ENCODE measurements at places on chromosomes 7 and 10.
A peak's percentile ranks its signal among the peaks of the same experiment; 100 is the strongest.

DNA sequence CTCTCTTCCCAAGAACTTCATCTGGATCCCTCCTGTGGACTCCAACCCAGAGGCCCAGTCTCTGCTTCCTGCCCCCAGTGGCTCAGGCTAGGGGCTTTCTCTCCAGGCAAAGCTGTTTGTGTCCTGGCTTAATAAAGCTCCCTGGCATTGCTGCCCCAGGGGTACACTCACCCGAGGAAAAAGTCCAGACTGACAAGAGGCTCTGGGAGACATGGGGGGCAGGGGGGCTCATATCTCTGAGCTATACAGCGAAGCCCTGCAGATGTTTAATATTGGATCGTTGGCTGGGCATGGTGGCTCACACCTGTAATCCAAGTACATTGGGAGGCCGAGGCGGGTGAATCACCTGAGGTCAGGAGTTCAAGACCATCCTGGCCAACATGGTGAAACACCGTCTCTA is 10.7 kb upstream of the COMTD1 start:
- DNase-seq, result no peak

DNA sequence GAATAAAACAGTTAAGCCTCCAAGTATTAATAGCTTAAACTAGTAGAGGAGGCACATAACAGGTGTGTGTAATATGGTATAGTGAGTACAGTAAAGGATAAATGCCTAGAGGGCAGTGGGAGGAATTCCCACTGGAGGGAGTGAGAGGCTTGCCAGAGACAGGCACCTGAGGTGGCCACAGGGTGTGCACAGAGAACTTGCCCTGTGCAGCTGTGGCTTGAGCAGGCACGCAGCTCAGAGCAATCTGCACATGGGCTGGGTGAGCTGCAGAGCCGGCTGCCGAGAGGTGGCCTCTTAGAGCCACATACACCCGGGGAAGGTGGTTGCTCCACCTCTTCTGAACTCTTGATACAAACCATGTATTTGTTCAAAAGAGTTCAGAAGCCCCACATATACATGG is 237.1 kb downstream of the COBL start:
- DNase-seq, result no peak

DNA sequence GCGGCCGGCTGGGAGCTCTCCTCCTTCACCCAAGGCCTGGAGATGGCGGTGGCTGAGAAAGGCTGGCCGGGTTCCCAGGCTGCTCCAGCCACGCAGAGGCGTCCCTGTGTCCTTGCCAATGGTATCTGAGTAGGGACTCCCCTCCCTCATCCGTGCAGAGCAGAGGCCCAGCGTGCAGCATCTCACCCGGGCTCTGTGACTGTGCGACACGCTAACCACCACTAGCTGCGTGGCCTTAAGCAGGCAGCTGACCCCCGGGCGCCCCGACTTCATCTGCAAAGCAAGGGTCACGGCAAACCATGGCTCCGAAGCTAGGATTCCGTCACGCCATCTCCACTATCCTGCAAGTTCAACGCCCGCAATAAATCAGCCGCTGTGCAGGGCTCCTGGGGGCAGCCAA is 47.2 kb upstream of the TNRC18 start:
- no peak for DNase-seq

DNA sequence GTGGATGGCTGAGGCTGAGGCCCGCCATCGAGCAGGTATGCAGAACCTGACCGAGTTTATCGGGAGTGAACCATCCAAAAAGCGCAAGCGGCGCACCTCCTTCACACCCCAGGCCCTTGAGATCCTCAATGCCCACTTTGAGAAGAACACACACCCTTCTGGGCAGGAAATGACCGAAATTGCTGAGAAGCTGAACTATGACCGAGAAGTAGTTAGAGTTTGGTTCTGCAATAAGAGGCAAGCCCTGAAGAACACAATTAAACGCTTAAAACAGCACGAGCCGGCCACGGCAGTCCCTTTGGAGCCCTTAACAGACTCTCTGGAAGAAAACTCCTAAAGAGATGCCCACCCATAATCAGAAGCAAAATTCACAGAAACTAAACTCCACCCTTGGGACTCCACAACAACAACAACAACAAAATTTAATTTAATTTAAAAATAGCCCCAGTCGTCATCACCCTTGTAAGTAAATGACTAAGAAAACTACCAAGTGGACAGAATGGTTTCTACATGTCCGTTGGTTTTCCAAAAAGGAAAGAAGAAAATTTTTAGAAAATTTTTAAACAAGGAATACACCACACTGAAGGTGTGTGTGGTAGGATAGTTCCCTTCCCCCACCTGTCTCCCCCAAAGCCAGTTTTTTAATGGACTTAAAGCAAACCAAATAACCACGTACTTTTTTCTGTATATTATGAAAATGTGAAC is 101.7 kb upstream of the YAE1 start:
- no peak for DNase-seq

DNA sequence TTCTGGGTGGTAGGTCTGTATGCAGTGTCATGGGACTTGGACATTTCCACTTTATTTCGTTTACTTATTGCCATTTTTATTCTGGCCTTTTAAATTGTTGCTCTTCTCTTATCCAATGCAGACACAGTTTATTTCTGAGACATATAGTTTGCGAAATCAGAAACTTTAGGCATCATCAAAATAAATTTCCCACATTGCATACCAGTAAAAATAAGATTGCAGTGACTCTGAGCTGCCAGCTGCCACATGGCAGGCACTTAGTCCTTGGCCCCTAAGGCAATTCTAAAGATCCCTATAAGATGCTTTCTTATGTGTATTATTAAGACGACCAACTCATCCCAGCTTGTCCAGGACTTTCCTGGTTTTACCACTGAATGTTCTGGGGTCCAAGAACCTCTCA is 81.8 kb upstream of the ANKRD1 start:
- DNase-seq, result no peak

- DNase-seq, result no peak
These were observed 25.0 kb upstream of the AQP1 start for GRCh38 chr7:30886608-30887011.

DNA sequence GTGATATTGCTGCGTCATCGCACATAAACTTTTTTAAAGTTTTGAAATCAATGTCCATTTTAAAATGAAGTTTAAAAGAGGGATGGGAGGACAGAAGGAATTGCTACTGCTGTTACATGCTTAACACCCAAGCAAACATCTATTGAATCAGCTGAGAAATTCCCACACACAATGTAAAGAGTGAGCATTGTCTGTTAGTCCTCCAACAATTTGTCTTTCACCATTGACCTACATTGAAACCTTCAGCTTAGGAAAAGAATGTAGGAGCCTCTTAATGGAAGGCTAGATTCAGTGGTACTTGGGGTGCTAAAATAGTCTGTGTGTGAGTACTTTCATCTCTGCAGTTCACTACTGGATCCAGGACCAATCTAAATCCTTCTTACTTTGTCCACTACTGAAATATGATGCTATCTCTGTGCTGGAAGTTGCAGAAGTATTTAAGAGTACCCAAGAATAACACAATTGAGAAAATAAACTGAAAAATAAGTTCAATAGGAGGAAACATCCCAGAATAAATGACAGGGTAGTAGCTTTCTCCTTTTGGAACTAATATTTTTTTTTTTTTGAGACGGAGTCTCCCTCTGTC is 23.8 kb upstream of the FBXW4 start:
- no peak for DNase-seq

GRCh38 chr10:70404787-70405036 is 767 bp downstream of the EIF4EBP2 start:
- DNase-seq, result no peak

GRCh38 chr10:6009150-6009549 is 31.8 kb upstream of the IL15RA start:
- DNase-seq, result no peak

GRCh38 chr10:77925410-77925794 is 1.2 kb downstream of the DLG5 start:
- no peak for DNase-seq

GRCh38 chr10:44968500-44969400 is 9.1 kb downstream of the RASSF4 start:
- DNase-seq, result no peak

- no peak for DNase-seq
These were observed 68.2 kb upstream of the GRM8 start for GRCh38 chr7:127320974-127321373.

DNA sequence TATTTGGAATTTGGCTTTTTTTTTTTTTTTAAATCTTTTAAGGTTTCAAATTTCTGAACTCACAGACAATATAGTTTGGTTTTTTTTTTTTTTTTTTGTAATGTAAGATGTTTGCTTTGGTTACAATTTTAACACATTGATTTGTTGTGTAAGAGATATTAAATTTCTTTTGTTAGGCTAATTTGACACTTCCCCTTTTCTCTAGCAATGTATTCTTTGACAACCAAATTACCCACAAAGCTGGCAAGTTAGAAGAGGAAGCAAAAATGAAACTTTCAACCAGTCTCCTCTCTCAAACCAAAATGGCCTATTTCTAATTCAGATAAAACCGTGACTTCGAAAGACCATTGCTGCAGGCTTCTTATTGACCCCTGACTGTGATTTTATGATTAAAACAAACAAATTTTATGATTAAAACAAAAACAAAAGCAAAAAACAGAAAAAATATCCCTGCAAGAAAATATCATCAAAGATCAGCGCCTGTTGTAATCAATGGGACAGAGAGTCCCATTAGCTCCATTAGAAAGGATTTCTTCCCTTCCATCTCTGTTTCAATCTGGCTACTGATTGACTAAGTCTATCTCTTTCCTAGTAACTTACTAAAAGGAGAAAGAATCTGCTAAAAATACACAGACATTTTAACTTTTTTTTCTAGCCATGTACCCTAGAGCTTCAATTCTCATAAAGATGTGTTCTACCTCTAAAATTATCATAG is 489.2 kb downstream of the MDFIC start:
- peak; percentile 88 for DNase-seq

- no peak for DNase-seq
These were observed 167.6 kb downstream of the ZNF365 start for GRCh38 chr10:62541811-62542210.

GRCh38 chr7:48887500-48887899 is 36.8 kb upstream of the CDC14C start:
- DNase-seq, result no peak
